ENCODE measurements at places on chromosomes 4 and X. TPM values are rescaled to one million over a fixed set of nuclear protein-coding genes. Genes with fewer than 3 reads are reported as not detected.

SPIN4 gene
- total RNA-seq: 13.1 TPM

GLRA3 gene
- total RNA-seq: not detected

RBM47 gene
- 6.1 TPM for total RNA-seq

AGA gene
- total RNA-seq: 19.5 TPM

ABCB7 gene
- 47.9 TPM for total RNA-seq

SRPX2 gene
- 0.11 TPM for total RNA-seq

DNA sequence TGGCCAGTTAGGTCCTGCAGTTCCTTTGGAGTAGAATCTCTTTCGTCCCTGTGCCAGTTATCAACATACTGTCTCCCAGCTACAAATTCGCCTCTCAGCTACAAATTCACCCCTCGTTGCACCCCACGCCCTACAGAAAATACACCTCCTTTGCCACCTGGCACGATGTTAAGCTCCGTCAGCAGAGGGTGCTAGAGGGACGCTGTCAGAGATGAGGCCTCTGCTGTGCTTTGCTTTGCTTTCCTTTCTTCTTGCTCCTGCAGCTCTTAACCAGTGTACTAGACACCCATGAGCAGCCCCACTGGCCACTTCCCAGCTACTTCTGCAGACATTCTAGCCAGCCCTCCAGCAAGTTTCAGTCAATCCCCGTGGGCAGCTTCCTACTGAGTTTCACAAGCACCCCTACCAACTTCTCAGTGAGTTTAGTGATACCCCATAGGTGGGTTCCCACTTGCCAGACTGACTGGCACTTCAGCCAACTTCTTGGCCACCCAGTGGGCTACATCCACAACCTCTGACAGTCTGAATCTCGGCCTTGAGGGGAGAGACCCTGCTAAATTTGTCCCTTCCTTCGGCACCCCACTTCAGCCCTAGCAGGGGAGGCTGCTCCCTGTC lies 21.8 kb downstream of the HAUS3 start:
- no peaks in the 10 kb centered on the region for H3K36me3 ChIP-seq
- no peaks in the 10 kb centered on the region for H3K27me3 ChIP-seq
- peak; percentile 89 for DNase-seq
- H3K4me1 ChIP-seq: no peaks in the 10 kb centered on the region
- no peak overlapping the region for H3K4me3 ChIP-seq

- no peak overlapping the region for H3K4me3 ChIP-seq
- no peaks in the 10 kb centered on the region for H3K36me3 ChIP-seq
- H3K27ac ChIP-seq: no peak overlapping the region
- no peaks in the 10 kb centered on the region for H3K27me3 ChIP-seq
These were observed 69.2 kb downstream of the PLS3 start for GRCh38 chrX:115630204-115630603.

GRCh38 chr4:55979562-55979961 lies 30.8 kb downstream of the CEP135 start:
- H3K27ac ChIP-seq: no peak overlapping the region
- no peaks in the 10 kb centered on the region for H3K27me3 ChIP-seq
- H3K4me3 ChIP-seq: no peak overlapping the region
- H3K36me3 ChIP-seq: peaks cover 7% of the 10 kb centered on the region
- DNase-seq: no peak

DNA sequence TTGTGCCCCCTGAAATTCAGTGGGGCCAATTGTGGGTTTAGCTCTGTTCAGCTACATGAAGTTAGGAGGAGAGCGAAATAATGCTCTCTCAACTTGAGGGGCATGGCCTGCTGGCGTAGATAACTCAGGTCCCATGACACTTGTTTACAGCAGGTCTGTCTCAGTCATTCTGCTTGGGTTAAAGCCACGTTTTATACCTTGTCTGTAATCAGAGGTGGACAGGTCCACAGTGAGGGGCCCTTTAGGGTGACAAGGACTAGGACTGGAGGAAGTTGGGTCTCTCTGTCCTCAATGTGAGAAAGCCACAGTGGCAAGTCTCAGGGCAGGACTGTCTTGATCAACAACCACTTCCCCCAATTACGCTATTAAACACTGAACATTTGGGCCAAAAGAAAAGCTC lies 49.0 kb downstream of the PDHA1 start:
- H3K27ac ChIP-seq: no peak overlapping the region
- no peak for DNase-seq
- no peaks in the 10 kb centered on the region for H3K4me1 ChIP-seq
- H3K4me3 ChIP-seq: no peak overlapping the region
- no peaks in the 10 kb centered on the region for H3K27me3 ChIP-seq

DNA sequence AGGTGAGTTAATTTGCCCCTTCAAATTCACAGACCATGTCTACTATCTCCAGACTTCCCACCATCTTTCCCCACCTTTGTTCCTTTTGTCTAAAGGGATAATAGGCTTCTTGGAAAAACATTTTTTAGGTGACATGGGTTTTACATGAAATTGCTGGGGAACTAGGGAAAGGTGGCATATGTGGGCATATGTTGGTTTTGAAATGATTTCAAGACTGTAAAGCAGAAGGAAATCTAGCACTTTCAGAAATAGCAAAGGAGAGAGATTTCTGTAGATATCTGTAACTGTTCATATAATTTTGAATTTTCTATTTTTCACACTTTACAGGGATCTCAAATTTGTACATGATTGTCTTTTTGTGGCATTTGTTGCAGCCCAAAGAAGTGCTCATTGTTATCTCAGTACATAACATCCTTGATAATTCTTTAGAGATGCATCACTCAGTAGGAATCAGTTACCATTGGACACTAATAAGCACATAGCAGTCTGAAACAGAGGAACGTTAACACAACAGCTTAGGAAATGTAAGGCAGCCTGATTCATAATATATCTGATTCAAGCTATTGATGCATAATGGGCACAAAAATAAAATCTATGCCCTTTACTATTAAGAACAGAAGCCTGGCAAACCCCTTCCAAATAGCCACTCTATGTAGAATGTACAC lies 659.7 kb downstream of the CENPC start:
- H3K4me1 ChIP-seq: no peaks in the 10 kb centered on the region
- no peak overlapping the region for H3K4me3 ChIP-seq
- no peaks in the 10 kb centered on the region for H3K36me3 ChIP-seq
- no peak for DNase-seq
- no peaks in the 10 kb centered on the region for H3K27me3 ChIP-seq

DNA sequence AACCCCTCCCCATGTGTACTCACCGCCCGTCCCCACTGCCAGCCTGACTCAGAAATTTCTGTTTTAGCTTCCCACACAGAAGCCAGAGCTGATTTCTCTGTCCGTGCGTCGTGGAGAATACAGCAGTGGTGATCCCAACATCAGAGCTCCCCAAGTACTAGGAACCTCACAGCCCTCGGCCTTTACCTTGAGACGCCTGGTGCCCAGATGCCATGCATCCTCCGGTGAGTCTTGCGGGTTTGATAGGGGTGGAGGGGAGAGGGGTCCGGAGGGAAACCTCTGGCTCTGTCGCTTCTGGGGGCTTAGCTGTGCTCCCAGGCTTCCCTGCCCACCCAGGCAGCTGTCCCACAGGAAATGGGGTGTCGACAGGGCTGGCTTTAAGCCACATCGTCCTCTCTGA lies 2.1 kb downstream of the LOC101059915 start:
- H3K27ac ChIP-seq: no peak overlapping the region
- H3K27me3 ChIP-seq: no peaks in the 10 kb centered on the region
- no peak for DNase-seq
- H3K36me3 ChIP-seq: no peaks in the 10 kb centered on the region
- no peaks in the 10 kb centered on the region for H3K4me1 ChIP-seq
- H3K4me3 ChIP-seq: no peak overlapping the region

DNA sequence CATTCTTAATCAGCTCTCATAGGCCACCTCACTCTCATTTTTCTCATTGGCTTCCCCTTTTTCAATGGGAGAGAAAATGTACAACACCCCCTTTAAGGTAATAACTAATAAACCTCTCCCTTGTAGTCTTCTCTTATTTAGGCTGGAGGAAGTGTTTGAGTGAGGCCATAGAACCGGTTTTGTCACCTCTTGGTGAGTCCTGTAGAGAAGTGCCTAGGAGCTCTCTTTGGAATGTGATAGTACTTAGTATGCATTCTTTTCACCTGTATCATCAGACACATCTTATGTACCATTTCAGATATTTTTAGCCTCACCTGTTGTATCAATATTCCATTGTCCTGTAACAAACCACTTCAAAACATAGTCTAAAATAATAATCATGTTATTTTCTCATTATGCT lies 3.5 kb upstream of the TAB3 start:
- no peak overlapping the region for H3K27ac ChIP-seq
- H3K36me3 ChIP-seq: no peaks in the 10 kb centered on the region
- no peak for DNase-seq
- H3K4me1 ChIP-seq: no peaks in the 10 kb centered on the region
- H3K27me3 ChIP-seq: no peaks in the 10 kb centered on the region

GRCh38 chrX:9311421-9312160 lies 153.3 kb upstream of the TBL1X start:
- H3K27ac ChIP-seq: no peak overlapping the region
- no peak overlapping the region for H3K4me3 ChIP-seq
- DNase-seq: no peak
- no peaks in the 10 kb centered on the region for H3K27me3 ChIP-seq

DNA sequence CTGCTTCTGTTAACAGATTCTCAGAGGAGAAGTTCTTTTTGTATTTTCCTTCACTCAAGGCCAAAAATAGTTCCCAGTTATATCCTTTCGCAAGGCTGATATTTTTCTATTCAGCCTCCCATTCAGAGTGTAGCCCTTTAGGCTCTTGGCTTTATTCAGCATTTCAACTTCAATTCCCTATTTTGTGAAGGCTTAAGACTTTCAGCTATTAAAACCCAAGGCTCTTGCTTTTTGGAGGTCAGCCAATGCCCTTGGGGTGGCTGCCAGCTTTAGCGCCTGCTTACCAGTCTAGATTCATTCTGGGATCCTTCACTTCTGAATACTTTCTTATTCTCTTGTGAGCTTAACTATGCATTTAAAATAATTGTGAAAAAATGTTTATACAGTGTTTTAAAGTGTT lies 57.3 kb upstream of the ADGRA3 start:
- H3K27me3 ChIP-seq: no peaks in the 10 kb centered on the region
- DNase-seq: no peak
- H3K4me3 ChIP-seq: no peak overlapping the region
- H3K27ac ChIP-seq: no peak overlapping the region
- H3K36me3 ChIP-seq: no peaks in the 10 kb centered on the region

DNA sequence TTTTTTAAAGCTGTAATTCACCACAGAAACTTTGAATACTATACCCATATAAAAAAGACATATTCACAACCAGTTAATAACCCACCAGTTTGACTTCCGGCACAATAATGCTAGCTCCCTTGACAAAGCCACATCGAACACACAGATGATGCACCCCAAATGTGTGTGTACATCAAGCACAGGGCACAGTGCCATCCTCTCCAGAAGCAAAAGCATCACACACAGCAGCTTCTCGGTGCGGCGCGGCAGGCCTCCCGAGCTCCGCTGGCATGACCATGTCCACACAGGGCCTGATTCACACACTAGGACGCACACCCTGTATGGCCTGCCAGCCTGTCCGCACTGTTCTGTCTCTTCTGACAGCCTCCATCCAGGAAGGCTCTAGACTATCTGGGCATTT lies 88.0 kb downstream of the LEF1 start:
- no peak for DNase-seq
- no peak overlapping the region for H3K4me3 ChIP-seq
- H3K27me3 ChIP-seq: no peaks in the 10 kb centered on the region
- H3K36me3 ChIP-seq: no peaks in the 10 kb centered on the region

DNA sequence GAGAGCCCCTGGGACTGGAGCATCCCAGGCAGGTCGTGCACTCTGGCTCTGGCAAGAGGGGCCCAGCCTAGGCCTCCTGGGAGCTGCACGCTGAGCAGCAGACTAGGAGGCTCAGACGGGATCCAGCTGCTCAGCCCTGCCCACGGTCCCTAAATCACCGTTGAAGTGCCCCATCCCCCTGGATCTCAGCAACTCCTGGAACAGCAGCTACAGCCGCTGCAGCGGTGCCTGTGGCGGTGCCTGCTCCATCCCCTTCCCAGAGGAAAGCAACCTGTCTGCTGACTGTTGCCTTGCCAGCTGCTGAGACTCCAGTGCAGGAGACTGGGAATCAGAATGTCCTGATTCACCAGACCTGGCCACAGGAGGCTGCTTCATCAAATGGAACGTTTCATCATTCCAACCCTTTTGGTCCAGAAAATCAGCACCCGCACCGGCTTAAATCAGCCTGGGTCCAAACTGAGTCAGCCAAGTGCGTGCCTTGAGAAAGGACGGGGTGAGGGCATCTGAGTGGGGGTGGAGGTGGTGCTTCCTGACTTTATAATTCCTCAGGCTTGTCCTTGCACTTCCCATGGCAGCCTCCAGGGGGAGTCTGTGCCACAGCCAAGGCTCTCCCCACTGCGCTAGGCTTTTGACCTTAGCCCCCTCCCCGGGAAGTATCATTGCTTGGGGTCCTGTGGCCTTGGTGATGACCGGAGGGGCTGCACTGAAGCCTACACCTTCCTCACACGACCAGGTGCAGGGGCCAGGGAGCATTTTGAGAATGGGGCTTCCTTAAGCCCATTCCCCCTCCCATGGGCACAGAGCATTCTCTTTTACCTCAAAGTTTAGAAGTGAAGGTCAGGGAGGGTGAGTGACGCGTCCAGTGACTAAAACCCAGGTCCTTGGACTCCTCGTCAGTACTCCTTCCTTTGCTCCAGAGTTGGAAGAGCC lies 6.5 kb downstream of the ZNF185 start:
- no peaks in the 10 kb centered on the region for H3K4me1 ChIP-seq
- no peaks in the 10 kb centered on the region for H3K27me3 ChIP-seq
- no peak overlapping the region for H3K27ac ChIP-seq
- H3K36me3 ChIP-seq: no peaks in the 10 kb centered on the region
- no peak overlapping the region for H3K4me3 ChIP-seq

DNA sequence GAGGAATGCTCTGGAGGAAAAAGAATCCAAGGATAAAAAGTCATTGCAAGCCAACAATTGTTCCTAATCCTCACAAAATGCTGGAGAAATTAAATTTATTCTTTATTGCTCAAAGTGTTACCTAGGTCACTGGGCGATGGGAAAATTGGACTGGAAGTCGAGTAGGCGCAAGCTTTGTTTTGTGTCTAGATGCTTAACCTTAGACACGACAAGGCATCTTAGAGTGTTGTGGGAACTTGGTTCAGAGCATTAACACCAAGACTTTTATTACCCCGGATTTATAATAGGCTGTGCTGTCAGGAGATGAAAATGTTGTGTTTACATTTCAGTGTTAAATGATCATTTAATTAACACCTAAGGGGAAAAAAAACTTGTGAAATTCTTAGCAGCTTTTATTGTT lies 25.1 kb downstream of the SLIT2 start:
- no peaks in the 10 kb centered on the region for H3K36me3 ChIP-seq
- peak; percentile 32 for DNase-seq
- no peak overlapping the region for H3K4me3 ChIP-seq
- no peaks in the 10 kb centered on the region for H3K27me3 ChIP-seq

DNA sequence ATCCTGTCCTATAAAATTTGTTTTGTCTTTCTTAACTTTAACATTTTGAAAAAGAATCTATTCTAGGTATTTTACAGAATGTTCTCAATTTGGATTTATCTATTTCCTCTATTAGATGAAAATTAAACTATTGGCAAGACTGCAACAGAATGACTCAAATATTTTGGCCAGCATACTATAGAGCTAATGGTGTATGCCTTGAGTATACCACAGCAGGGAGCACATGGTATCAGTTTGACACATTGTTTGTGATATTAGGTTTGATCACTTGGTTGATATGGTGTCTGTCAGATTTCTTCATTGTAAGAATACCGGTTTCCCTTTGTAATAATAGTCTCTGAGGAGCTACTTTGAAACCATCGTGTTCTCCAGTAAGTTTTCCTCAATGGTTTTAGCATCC lies 87.8 kb upstream of the NPNT start:
- H3K4me1 ChIP-seq: peaks cover 8% of the 10 kb centered on the region
- H3K4me3 ChIP-seq: no peak overlapping the region
- H3K27me3 ChIP-seq: no peaks in the 10 kb centered on the region
- DNase-seq: no peak
- H3K27ac ChIP-seq: no peak overlapping the region

GRCh38 chr4:179539641-179540040 lies 2097.4 kb upstream of the AGA start:
- H3K4me3 ChIP-seq: no peak overlapping the region
- no peaks in the 10 kb centered on the region for H3K36me3 ChIP-seq
- no peak overlapping the region for H3K27ac ChIP-seq
- H3K4me1 ChIP-seq: no peaks in the 10 kb centered on the region
- H3K27me3 ChIP-seq: no peaks in the 10 kb centered on the region
